ENCODE measurements at places on chromosomes 12 and 14.

- no peak for DNase-seq
- H3K27ac ChIP-seq = no peak overlapping the region
- H3K4me1 ChIP-seq = no peaks in the 10 kb centered on the region
- no peaks in the 10 kb centered on the region for H3K27me3 ChIP-seq
- H3K36me3 ChIP-seq = no peaks in the 10 kb centered on the region
These were observed 34.7 kb downstream of the CYP46A1 start for GRCh38 chr14:99718811-99719192.

DNA sequence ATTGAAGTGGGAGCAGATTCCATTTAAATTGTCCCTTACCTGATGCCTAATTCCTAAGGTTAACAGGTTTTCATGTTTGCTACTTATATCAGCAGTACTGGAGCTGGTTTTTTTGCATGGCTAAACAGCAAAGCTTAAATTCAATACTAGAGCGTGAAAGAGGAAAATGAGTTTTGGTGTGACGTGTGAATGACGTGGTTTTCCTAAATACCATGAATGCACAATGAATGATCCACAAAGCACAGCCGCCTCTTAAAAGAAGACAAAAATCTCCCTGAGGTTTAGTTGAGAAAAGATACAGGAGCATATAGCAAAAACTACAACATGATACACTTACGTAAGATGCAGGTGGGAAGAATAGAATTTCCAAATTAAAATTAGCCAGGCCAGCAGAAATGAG is 731.1 kb downstream of the DIO2 start:
- peaks cover 20% of the 10 kb centered on the region for H3K4me1 ChIP-seq
- H3K36me3 ChIP-seq = no peaks in the 10 kb centered on the region
- H3K4me3 ChIP-seq = no peak overlapping the region
- H3K27ac ChIP-seq = no peak overlapping the region

DNA sequence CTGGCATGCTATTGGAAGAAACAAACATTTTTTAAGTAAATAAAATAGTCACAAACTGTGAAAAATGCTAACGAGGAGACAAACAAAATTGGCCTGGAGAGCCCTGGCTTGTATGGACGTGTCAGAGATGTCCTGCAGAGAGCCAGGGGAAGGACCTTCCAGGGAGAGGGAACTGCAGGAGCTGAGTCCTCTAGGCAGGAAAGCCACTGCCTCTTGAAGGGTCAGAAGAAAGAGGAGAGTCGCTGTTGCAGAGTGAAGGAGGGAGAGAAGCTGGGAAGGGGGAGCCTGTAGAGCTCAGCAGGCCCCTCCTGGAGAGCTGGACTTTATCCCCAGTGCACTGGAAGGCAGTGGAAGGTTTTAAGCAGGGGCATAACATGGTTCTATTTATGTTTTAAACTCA is 80.3 kb upstream of the PWP1 start:
- no peak overlapping the region for H3K4me3 ChIP-seq
- no peak overlapping the region for H3K27ac ChIP-seq
- no peak for DNase-seq
- no peaks in the 10 kb centered on the region for H3K27me3 ChIP-seq
- no peaks in the 10 kb centered on the region for H3K36me3 ChIP-seq

DNA sequence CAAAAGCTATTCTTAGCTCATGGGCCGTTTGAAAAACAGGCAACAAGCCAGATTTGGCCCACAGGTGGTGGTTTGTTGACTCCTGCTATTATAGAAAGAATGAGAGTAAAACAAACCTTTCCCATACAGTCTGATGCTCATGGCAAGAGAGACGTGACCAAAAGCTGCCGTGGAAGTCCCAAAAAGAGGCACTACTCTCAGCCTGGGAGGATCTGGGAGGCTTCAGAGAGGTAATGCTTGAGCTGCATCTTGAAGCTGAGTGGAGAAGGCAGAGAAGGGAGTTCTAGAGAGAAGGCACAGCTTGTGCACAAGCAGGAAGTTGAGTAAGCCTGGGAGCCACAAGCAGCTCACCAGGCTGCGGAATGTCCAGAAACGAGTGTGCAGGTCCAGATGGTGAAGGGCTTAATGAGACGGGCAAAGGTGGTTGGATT is 9.6 kb downstream of the PLXNC1 start:
- no peak for DNase-seq
- H3K4me3 ChIP-seq = no peak overlapping the region
- H3K36me3 ChIP-seq = no peaks in the 10 kb centered on the region
- peaks cover 62% of the 10 kb centered on the region for H3K27me3 ChIP-seq
- peaks cover 2% of the 10 kb centered on the region for H3K4me1 ChIP-seq
- H3K27ac ChIP-seq = no peak overlapping the region

GRCh38 chr12:18907127-18907526 is 169.2 kb downstream of the CAPZA3 start:
- H3K27me3 ChIP-seq = no peaks in the 10 kb centered on the region
- H3K27ac ChIP-seq = no peak overlapping the region
- no peaks in the 10 kb centered on the region for H3K4me1 ChIP-seq
- no peak for DNase-seq
- H3K36me3 ChIP-seq = no peaks in the 10 kb centered on the region

DNA sequence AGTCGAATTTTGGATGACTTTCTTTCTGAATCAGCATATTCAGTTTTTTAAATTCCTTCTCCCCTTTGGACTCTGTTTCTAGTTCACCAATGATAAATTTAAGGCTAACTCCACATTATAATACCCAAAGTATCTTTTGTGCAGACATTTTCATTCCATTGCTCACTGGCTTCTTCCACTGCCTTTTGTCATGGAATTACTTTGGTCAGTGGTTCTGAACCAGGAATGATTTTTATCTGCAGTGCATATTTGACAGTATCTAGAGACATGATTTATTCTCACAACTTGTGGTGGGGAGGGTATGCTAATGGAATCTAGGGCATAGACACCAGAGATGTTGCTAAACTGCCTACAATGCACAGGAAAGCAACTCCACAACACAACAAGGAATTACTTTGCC is 234.4 kb upstream of the PRKD1 start:
- 0 out of 2 replicates have a peak, but pooled peaks cover 3% of the 10 kb centered on the region for H3K4me1 ChIP-seq
- no peak for DNase-seq
- H3K36me3 ChIP-seq = no peaks in the 10 kb centered on the region
- H3K4me3 ChIP-seq = no peak overlapping the region
- H3K27me3 ChIP-seq = no peaks in the 10 kb centered on the region

- H3K4me1 ChIP-seq = peaks cover 9% of the 10 kb centered on the region
- peak overlapping the region; percentile 95 for H3K27ac ChIP-seq
- H3K36me3 ChIP-seq = peaks cover 3% of the 10 kb centered on the region
- H3K4me3 ChIP-seq = peak overlapping the region; percentile 95
- DNase-seq = no peak
- no peaks in the 10 kb centered on the region for H3K27me3 ChIP-seq
These were observed 778 bp downstream of the DNM1L start for GRCh38 chr12:32679920-32680237.

DNA sequence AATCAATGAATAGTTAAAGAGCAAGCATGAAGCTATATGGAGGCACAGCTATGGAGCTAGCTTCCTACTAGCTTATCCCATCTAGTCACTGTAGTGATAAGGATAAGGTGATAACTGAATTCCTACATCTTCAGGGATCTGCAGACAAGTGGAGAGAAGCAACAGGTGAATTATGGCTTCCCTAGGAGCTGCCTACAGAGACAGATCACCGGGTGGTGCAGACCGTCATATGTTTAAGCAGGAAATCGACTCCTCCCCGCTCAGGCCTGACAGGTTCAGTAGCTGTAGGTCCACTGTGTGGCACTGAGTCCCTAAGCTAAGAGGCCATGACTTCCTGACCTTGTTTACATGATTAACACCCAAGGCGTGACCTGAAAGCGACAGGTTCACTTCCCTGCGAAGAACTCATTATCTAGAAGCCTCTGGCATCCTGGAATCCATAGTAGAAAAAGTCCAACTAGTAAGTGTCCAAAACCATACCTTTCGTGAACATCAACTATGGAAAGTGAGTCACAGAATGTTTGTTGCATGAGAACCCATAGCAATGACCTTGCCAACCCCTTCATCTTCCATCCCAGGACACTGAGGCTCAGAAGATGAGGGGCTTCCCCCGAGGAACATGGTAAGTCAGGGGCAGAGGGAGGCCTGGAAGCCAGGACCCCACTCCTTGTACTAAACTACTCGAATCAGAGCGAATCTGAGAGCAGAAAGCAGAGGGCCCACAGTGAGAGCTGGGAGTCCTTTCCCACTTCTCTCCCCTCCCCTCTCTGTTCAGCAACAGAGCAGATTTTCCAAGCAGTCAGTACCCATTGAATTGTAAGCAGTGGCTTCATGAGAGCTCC is 75.4 kb upstream of the CCND2 start:
- no peak overlapping the region for H3K4me3 ChIP-seq
- no peak for DNase-seq
- H3K4me1 ChIP-seq = peaks cover 32% of the 10 kb centered on the region
- no peak overlapping the region for H3K27ac ChIP-seq

GRCh38 chr12:72432037-72432604 is 160.0 kb downstream of the TRHDE start:
- no peak overlapping the region for H3K4me3 ChIP-seq
- no peak overlapping the region for H3K27ac ChIP-seq
- H3K4me1 ChIP-seq = no peaks in the 10 kb centered on the region
- H3K36me3 ChIP-seq = no peaks in the 10 kb centered on the region
- no peaks in the 10 kb centered on the region for H3K27me3 ChIP-seq
- DNase-seq = no peak

DNA sequence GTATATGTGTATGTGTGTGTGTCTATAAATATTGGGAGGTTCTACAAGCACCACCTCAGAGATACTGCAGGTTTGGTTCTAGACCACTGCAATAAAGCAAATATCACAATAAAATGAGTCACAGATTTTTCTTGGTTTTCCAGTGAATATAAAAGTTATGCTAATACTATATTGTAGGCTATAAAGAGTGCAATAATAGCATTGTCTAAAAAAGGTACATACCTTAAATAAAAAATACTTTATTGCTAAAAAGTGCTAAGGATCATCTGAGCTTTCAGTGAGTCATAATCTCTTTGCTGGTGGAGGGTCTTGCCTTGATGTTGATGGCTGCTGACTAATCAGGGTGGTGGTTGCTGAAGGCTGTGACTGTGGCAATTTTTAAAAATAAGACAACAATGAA is 111.1 kb downstream of the VEZT start:
- no peaks in the 10 kb centered on the region for H3K36me3 ChIP-seq
- no peak overlapping the region for H3K27ac ChIP-seq
- no peak overlapping the region for H3K4me3 ChIP-seq
- no peak for DNase-seq

GRCh38 chr14:75439989-75440388 is 12.2 kb downstream of the JDP2 start:
- no peak for DNase-seq
- H3K27ac ChIP-seq = no peak overlapping the region
- no peak overlapping the region for H3K4me3 ChIP-seq

DNA sequence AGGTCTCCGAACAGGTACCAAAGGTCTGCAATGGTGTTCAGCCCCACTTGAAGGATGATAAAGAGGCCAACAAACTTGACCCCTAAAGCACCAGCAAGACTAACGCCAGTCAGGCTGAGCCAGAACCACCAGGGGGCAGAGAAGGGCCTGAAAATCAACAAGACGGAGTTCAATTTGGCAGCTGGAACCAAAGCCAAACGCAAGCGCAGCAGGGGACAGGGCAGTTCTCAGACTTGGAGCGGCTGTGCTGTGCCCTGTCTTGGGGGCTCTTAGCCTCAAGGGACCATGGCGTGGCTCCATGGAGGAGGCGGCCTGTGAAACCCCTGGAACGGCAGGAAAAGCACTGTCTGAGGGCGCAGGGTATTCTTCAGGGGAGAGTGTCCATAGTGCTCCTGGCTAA is 19.6 kb downstream of the POMT2 start:
- H3K36me3 ChIP-seq = no peaks in the 10 kb centered on the region
- H3K4me1 ChIP-seq = no peaks in the 10 kb centered on the region
- H3K27ac ChIP-seq = no peak overlapping the region
- no peak overlapping the region for H3K4me3 ChIP-seq
- DNase-seq = peak; percentile 97

DNA sequence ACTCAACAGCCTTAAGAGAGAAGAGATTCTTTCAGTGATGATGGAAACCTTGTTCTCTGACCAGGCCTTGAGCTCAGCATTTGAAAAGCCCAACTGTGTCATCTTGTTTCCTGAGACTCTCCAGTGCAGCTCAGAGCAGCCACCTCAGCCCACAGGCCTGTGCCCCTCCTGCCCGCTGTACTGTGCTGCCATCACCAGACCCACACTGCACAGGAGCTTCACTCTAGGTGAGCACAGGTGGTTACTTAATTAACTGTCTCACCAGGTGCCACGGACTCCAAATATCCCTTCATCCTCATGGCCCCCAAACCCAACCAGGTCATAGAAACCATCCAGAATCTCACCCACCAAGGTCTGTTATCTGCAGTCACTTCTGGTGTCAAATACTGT is 51.3 kb downstream of the JAG2 start:
- no peaks in the 10 kb centered on the region for H3K4me1 ChIP-seq
- no peak overlapping the region for H3K27ac ChIP-seq
- no peaks in the 10 kb centered on the region for H3K27me3 ChIP-seq
- no peak overlapping the region for H3K4me3 ChIP-seq

DNA sequence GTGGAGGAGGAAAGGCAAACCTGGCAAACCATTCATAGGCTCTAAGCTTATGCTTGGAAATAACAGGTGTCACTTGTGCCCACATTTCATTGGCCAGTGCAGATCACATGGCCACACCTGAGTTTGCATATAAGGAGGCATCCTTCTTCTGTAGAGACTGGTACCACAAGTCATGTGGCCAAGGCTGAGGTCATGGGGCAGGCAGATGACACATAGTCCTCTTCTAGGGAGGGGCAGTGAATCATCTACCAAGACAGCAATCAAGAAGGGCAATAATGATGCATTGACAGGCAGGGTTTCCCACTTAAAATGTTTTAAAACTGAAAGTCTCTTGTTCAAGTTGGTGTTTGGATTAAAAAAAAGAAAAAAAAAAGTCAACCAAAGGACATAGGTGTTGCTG is 77.3 kb downstream of the DAAM1 start:
- no peaks in the 10 kb centered on the region for H3K36me3 ChIP-seq
- H3K4me3 ChIP-seq = no peak overlapping the region
- no peaks in the 10 kb centered on the region for H3K27me3 ChIP-seq

Data from GM23338 (cell line).